CD4-positive, alpha-beta T cell (primary cell): ENCODE measurements at places on chromosomes 6 and 20.
A peak's percentile ranks its signal among the peaks of the same experiment; 100 is the strongest.

- DNase-seq = no peak
These were observed 149.5 kb downstream of the ANKRD60 start for GRCh38 chr20:58078741-58079522.

DNA sequence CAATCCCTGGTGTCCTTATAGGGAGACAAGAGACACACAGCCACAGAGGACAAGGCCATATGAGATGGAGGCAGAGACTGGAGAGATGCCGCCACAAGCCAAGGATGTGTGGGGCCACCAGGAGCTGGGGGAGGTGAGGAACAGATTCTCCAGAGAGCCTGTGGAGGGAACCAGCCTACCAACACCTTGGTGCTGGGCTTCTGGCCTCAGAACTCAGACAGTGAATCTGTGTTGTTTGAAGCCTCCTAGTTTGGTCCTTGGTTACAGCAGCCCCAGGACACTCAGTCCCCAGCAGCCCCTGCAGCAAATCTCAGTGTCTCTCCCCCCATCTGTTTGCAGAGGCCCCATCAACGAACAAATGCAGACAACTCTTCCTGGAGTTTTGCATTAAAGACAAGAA lies 73.2 kb upstream of the BHLHE23 start:
- no peak for DNase-seq

GRCh38 chr6:39137245-39137644 lies 22.3 kb upstream of the SAYSD1 start:
- peak; percentile 60 for DNase-seq

DNA sequence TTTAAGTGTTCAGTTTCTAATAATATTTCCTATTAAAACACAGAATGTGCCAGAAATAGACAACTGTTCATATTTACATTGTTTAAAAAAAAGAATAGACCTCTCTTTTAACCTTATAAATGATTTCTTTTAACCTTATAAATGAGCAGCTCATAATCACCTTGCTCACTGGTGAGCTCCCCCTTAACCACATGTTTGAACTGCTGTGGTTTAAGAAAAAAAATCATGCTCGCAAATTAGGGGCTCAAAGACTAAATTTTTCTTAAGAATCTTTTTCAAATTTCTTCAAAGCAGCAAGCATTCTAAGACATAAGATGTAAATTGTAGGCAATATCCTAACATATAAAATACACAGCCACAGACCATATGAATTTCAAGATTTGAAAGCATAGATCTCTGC lies 32.8 kb downstream of the FAM8A1 start:
- no peak for DNase-seq

GRCh38 chr6:168131464-168132415 lies 52.7 kb upstream of the FRMD1 start:
- no peak for DNase-seq

DNA sequence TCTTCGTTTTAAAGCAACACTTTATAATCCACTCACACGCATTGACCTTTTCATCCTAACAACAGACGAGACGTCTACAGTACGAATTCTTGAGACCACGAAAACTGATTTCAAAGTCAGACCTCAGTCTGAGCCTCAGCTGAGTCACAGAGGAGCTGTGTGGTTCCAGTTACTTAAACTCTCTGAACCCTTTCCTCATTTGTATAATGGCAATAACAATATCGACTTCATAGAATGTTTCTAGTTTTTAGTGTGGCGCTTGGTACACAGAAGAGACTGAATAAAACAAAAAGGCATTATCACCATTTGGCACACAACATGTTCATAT lies 236.9 kb downstream of the ATXN1 start:
- DNase-seq = no peak

GRCh38 chr6:135353113-135353512 lies 144.4 kb downstream of the AHI1 start:
- DNase-seq = no peak

GRCh38 chr6:24951811-24952299 lies 16.1 kb upstream of the RIPOR2 start:
- DNase-seq = no peak

DNA sequence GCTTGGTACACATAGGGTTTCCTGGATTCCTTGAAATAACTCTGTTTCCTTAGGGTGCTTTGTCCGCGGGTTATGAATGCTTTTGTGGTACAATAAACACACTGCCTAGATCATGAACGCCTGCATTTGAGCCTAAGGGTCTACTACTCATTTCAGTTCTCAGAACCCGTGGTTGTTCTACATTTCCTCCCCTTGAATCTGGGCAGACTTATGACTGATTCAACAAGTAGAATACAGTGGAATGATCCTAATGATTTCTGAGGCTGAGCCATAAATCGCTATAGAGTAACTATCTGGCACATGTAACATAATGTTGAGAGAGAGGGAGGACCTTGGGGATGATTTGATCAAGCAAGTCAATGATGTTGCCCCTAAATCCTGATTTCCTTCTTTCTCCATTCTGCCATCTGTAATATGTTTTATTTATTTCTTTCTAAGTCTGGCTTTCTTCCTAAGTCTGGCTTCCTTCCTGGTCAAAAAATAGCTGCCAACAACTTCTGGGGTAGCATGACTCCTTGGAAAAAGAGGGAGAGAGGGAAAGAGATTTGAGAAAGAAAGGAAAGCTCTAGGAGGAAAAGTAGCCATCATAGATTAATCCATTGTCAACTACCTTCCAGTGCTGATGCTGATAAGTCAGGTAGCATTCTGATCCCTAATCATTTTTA lies 23.0 kb downstream of the ABRACL start:
- no peak for DNase-seq

GRCh38 chr6:24431045-24431451 lies 28.3 kb downstream of the MRS2 start:
- peak; percentile 44 for DNase-seq

DNA sequence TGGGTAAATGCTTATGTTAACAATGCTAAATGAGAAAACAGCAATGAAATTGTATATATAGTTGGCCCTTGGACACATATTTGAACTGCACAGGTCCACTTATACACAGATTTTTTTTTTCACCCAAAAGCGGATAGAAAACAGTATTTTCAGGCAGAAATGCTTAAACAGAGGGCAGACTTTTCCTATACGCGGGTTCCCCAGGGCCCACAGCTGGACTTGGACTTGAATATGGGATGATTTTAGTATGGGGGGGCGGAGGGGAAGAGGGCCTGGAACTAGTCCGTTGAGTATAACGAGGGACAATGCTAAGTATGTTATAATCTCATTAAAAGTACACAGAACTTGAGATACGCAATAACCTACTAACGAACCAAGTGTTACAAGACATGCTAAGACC lies 1.1 kb upstream of the PRSS35 start:
- no peak for DNase-seq

DNA sequence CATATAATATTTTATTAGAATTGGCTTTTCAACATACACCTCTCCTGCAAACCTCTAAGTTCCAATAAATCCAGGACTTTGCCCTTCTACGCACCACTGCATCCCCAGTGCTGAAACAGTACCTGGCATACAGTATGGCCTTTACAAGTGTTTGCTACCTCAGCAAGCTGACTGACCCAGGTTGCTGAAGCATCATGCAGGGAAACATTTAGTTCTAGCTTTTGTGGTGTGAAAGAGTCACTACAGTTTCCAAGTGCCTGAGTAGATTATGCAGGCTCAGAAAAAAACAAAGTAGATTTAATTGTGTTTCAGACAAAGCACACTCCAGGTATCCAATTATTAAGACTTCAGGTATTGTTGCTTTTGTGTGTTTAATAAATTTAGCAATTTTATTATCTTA lies 614.2 kb upstream of the NRSN1 start:
- DNase-seq = no peak

DNA sequence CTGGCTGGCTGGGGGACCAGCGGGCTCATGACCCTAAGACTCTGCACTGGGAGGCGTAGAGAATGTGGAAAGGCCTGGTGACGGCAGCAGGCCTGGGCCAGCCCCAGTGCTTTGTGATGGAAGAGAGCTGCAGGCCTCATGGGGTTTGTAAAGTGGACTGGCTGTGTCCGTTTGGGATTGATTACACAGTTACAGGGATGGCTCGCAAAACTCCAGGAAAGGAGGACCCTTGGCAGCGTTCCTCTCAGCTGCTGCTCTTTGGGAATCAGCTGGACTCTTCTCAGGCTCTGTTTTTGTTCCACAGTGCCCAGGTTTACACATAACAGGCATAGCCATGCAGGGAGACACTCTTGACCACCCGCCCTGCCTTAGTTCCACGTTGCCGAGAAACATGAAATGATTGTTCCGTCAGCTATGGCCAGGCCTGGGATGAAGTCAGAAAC lies 89.0 kb downstream of the SLX4IP start:
- no peak for DNase-seq

GRCh38 chr20:10828180-10828579 lies 154.4 kb upstream of the JAG1 start:
- no peak for DNase-seq

GRCh38 chr6:138503881-138504680 lies 4.8 kb upstream of the NHSL1 start:
- DNase-seq = no peak

GRCh38 chr6:26507658-26508057 lies 7.6 kb downstream of the BTN1A1 start:
- DNase-seq = no peak

DNA sequence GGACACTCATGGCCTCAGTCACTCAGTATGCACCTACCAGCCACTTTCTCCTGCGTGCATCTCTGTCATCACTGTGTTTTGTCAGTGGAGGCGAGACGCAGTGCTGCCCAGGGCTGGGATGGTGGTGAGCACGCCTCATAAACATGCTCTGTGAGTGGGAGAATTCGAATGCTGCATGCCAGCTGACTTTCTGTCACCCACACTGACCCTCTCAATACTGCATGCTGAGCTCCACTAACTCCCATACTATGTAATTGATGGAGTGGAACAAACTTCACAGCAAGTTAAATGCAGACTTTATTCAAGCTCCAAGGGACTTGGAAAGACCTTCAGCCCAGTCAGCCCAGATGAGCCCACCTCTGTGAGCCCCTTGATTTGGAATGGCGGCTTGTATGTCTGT lies 22.7 kb upstream of the GGTLC1 start:
- DNase-seq = no peak

GRCh38 chr6:14921878-14922671 lies 323.8 kb upstream of the JARID2 start:
- no peak for DNase-seq

DNA sequence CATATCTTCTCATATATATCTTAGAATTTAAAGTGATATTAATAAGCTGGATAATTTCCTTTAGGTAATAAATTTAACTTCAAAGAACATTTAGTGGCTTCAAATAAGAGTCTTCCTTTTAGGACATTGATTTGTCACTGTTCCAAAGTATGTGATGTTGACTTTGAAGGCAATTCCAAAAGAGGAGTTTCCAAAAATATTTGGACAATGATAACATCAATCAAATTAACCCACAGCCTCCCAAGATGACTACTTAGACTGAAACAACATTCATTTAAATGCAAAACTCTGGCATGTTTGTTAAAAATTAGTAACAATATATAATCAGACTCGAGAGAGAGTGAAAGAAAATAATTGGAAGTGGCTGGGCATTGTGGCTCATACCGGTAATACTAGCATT lies 211.1 kb downstream of the OGFRL1 start:
- DNase-seq = no peak

DNA sequence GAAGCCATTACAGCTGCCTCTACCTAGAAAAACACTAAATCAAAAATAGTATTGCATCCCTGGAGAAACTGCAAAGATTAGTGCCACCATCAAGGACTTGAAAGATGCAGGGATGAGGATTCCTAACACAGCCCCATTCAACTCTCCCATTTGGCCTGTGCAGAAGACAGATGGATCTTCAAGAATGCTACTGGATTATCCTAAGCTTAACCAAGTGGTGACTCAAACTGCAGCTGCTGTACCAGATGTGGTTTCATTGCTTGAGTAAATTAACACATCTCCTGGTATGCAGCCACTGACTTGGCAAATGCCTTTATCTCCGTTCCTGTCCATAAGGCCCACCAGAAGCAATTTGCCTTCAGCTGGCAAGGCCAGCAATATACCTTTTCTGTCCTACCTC lies 117.4 kb downstream of the TBC1D32 start:
- no peak for DNase-seq
